ENCODE measurements at places on chromosomes 7 and 10.

DNA sequence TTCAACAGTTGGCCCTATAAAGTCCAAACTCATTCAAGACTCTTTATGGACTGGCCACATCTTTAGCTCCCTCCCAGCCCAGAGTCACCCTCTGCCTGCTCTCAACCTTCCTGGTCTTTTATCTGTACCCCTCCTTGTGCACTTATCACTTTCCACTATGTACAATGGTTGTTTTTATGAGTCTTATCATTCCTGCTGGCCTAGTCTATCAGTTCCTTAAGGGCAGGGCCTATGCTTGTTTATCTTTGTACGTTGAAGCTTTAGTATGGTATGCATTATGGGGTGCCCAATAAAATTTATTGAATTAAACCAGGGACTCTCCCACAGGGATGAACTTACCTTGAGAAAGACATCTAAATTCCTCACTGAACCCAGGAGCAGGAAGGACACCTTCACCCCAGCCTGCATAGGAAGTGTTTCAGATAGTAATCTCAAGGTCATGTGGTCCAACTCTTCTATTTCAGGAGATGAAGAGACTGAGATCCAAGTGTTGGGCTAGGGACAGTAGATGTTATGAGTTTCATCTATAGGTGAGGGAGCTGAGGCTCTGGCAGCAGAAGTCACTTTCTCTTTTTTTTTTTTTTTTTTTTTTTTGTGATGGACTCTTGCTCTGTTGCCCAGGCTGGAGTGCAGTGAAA, 13.3 kb upstream of the PDCD4 start:
- no peak for DNase-seq

DNA sequence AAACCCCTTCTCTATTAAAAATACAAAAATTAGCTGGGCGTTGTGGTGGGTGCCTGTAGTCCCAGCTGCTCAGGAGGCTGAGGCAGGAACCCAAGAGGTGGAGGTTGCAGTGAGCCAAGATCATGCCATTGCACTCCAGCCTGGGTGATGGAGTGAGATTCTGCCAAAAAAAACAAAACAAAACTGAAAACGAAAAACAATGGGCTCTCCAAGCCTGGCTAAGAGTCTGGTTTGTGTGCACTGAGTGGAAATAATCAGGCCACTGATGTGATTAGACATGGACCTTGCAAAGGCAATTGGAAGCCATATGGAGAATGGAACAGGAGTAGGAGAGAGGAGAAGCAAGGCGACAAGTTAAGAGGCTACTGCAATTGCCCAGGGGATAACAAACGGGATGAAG, 60.1 kb upstream of the GSDME start:
- DNase-seq, result no peak

GRCh38 chr7:80829527-80829926, 89.3 kb downstream of the SEMA3C start:
- DNase-seq, result no peak

- no peak for DNase-seq
Measured at GRCh38 chr10:24341371-24341770, 132.4 kb downstream of the KIAA1217 start.

DNA sequence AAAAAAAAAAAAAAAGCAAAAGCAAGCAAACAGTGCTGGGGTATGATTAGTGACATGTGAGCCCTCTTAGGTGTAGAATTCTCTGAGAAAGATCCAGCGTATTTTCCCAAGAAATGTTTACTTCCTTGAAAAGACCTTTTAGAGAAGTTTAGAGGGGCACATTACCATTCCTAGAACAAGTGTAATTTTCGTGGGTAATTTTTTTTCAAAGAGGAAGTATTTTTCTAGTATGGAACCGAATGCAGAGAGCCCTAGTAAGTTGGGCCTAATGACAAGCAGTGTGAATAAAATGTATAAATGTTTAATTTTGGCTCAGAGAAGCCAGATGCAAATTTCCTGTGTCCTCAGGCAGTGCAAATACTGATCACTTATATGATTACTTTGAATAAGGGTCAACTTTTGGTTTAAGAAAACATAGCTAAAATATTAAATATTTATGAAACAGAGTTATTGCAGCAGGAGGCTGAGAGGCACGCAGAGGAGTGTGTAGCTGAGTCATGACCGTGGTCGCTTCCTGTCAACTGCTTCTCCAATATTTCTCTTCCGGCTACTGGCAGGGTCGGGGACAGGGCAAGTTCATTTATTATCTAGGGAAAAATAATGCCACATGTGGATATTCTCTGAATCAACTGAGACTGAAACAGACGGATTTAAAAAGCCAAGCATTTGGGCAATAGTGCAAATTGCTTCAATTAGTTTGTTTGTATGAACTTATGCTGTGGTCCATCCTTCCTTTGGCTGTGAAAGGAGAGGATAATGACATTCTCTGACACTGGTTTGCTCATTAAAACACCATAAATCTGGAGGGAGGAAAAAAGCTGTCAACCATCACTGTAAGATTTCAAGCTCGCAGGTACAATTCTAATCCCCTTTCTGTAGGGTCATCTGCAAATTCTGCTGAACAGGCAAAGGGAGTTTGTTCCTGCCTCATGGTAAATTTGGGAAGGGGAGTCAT, 495.2 kb downstream of the GLRX3 start:
- no peak for DNase-seq

DNA sequence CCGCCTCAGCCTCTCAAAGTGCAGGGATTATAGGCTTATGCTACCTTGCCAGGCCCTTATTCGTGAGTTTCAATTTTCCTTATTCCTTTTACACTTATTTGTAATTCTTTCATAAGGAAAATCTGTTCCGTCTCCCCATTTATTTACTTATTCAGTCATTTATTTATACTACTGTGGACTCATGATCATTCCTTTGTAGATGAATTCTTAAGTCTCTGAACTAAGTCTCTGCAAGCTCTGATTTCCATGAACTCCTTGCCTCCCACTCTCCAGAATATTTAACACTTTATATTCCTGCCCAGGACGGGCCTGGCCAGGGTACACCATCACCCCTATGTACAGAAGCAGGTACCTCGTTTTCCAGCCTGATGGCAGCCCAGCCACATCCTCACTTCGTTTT, 39.4 kb downstream of the PFKFB3 start:
- DNase-seq, result no peak

- no peak for DNase-seq
Measured at GRCh38 chr10:91799612-91799975, 1.4 kb downstream of the TNKS2 start.

- DNase-seq, result no peak
Measured at GRCh38 chr10:123129618-123130271, 6.0 kb upstream of the HMX3 start.

DNA sequence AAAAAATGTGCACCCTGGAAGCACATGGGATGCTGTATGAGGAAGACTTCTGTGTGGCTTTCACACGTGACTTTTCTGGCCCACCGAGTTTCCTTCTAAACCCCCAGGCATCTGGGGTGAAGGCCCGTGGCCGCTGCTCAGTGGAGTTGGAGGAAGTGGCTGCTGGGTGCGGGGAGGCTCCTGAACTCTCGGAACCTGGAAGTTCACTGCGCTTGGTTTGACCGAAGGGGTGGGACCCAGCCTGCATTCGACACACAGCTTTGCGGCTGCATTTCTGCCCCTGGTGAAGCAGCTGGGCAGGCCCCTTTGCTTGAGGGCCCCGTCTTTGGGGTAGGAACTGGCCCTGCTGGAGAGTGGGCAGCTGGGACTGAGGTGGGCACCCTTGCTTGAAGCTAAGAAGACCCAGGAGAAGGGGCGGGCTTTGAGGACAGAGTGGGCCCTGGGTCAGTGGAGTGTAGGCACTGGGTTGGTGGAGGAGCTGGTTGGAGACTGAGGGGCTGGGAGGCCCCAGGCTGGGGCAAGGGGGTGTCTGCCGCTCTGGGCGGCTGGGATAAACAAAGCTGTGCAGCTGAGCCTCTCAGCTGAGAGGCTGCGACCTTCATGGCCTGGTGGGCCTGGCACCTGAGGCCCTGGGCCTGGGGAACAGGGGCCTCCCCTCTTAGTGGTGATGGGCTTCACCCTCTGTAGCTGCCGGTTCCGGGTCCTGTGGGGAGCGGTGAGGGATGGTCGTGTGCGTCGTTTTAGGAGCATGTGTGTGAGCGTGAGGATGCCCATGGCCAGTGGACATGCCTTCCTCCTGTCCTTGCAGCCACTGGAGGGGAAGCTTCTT, 78.0 kb downstream of the INPP5A start:
- no peak for DNase-seq

- no peak for DNase-seq
Measured at GRCh38 chr7:132158841-132159240, 417.4 kb downstream of the PLXNA4 start.

GRCh38 chr7:19016140-19016539, 101.3 kb downstream of the TWIST1 start:
- DNase-seq, result no peak

GRCh38 chr7:112143136-112143535, 63.1 kb downstream of the DOCK4 start:
- no peak for DNase-seq

Measured in thymus (tissue), 14 donors.